ENCODE measurements at places on chromosomes 12 and 14.

DNA sequence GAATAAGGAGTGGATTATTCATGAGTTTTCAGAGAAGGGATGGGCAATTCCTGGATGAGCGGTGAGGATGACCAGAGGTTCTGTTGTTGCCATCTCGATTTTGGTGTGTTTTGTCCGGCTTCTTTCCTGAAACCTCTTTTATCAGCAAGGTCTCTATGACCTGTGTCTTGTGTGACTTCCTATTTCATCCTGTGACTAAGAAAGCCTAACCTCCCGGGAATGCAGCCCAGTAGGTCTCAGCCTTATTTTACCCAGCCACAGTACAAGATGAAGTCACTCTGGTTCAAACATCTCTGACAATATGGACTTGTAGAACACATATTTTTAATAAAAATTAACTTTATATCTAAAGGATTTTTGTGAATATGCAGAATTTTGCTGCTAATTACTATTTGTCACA is 716.4 kb downstream of the FSCB start:
- no peak for DNase-seq

DNA sequence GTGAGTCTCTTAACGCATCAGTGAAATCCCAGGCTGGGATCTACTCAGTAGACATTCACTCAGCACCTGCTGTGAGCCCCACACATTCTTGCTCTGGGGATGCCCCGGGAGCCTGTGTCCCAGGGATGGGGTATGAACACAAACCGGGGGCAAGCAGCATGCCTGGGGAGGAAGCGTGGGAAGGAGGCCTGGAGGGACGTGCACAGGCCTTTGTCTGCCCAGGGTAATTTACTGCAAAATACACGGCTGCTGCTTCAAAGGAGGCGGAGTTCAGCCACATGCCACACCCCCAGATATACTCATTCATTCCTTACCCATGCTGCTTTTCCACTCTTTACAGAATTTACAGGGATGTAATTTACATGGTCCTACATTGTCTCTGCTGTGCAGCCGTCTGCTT is 187.8 kb downstream of the ADGRD1 start:
- no peak for DNase-seq

DNA sequence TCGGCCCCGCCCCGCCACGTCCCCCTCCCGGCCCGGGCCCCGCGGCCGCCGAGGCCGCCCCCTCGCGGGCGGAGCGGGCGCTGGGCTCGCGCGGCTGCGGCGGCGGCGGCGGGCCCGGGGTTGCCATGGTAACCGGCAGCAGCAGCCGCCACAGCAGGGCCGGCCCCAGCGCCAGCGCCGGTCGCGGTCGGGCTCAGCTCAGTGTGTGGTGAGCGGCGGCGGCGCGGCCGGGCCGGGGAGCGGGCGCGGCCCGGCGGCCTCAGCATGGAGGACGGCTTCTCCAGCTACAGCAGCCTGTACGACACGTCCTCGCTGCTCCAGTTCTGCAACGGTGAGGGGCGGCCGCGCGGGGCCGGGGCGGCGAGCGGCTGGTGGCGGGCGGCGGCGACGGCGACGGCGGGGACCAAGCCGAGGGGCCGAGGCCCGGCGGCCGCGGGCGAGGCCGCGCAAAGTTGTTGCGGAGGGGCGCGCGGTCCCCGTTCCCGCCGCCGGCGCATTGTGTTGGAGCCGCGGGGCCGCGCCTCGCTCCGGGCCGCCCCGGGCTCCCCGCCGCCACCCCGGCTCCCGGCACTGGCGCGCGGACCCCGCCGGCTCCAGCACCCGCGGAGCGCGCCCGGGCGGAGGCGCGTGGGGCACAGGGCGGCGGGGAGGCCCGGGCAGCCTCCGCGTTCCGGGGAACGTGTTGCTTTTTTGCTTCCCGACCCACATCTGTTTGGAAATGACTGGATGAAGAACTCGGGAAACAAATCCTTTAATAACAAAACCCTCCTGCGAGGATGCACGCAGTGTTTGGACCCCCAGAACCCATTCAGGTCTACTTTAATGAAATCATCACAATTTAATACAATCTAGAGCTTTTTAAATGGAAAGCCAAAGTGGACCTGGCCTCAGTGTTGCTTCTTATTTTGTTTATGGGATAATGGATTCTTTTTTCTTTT is at the start of gene EML1:
EML1 (plus strand) TSS at position 201 of the 938 bp plus-strand sequence; CDS start at position 265, 64 bp downstream.
- peak; percentile 53 for DNase-seq

DNA sequence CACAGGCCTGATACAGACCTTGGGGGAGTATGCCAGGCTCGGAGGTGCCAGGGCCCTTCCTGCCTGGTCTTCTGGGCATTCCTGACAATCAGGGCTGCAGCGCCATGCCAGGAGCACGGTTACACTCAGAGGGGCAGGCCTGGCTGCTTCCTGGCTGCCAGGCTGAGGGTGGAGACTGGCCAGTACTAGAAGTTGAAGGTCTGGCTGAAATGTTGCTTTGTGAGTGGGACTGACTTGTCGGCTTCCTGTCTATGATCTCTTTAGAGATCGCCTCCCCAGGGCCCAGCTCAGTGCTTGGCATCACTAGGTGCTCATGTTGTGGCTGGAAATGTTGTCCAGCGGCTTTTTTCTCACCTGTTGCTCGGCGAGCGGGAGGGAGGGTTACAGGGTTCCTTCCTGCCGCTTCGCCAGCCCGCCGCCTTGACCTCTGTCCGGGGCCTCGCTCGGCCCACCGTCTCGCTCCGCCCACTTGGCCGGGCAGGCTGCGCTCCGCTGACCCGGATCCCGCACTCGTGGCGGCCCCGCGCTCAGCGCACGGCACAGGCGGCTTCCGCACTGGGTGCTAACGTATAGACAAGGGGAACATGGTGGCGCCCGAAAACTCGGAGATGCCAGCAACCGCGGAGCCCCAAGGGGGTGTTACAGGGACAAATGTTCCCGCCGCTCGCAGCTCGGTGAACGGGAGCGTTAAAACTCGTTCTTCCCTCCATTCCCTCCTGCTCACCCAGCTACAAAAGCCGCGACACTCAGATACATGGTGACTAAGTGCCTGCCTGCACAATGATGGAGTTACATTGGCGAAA is 32.6 kb downstream of the PAPLN start:
- peak; percentile 9 for DNase-seq

DNA sequence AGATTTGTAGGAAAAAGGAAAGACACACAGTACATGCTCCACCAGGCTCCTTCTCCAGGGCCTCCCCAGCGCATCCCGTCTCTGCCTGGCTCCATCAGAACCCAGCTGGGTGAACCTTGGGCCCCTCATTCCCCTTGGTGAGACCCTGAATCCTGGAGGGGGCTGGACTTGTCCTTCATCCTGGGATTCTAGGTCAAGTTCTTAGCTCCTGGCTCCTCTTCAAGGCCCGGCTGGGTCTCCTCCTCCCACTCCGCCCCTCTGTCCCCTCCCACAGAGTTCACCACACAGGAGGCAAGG is 49.2 kb downstream of the PSMA6 start:
- DNase-seq, result no peak

- no peak for DNase-seq
These were observed 974.7 kb downstream of the GALC start for GRCh38 chr14:87018294-87018693.

DNA sequence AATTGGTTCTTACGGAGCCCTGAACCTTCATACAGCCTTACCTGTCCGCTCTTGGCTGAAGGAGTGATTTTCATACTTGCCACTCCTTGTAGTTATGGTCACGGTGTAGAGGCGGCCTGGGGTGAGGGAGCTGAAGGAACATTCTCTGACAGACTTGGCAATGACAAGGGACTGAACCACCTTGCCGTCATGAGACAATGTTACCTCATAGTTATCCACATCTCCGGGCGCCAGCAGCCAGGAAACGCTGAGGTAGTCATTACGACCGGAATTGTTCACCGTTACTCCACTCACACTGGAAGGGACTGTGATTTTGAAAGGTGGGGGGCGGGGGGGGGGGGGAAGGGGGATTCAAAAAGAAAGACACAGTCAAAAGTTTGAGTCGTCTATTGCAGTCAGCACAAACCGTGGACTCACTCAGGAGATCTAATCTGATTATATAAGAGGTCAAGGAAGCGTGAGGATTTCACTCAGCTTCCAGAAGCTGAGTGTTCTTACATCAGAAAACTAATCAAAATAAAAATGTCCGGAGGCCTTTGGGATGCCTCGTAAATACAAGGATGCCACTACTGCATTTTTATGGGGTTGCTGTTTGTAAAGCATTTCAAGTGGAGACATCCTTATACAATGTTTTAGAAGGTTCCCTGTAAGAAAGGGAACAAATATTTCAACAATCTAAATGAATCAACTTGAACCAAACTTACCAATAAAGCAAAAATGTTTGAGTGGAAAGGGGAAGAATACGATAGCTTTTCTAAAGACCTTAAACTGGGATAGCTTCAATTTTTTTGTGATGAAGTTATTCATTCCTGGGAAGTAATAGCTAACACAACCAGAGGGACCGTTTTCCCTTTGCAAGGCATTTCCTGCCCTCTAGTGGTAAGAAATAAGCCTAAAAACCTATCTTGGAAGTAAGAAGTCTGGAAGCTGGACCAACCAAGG is 60.6 kb downstream of the PTPRB start:
- no peak for DNase-seq

DNA sequence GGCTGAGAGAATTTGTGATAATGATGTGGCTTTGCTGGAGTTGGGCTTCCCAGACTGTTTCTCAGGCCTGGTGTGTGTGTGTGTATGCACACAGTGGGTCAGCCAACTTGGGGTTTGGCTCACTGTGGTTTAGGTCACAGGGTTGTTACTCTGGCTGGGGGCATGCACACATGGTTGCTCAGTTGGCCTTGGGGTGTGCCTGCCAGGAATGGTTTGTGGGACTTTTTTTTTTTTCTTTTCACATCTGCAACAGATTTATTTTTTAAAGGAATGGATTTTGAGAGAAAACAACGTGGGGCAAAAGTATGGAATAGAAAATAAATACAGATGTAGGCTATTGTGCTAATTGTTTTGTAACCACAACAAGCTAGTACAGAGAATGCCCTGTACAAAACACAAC is 25.0 kb upstream of the GTF2A1 start:
- no peak for DNase-seq

- no peak for DNase-seq
These were observed 69.1 kb downstream of the ASCL4 start for GRCh38 chr12:107843351-107844311.

- DNase-seq, result no peak
These were observed 117.0 kb upstream of the DYRK2 start for GRCh38 chr12:67531501-67531900.

GRCh38 chr12:125271892-125272291 is 206.7 kb downstream of the AACS start:
- no peak for DNase-seq

DNA sequence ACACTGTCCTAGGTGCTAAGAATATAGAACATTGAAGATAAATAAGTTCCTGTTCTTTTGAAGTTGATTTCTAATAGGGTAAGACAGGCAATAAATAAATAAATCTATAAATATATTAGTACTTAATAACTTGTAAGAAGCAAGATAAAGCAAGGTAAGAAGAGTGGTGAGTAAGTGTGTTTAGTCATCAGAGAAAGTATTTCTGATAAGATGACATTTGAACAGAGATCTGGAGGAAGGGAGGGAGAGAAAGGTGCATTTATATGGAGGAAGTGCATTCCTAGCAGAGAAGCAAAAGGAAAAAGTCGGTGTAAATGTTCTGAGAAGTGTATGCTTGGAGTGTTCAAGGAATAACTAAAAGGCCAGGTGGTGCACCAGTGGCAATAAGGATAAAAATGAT is 184.4 kb upstream of the GRIP1 start:
- no peak for DNase-seq

DNA sequence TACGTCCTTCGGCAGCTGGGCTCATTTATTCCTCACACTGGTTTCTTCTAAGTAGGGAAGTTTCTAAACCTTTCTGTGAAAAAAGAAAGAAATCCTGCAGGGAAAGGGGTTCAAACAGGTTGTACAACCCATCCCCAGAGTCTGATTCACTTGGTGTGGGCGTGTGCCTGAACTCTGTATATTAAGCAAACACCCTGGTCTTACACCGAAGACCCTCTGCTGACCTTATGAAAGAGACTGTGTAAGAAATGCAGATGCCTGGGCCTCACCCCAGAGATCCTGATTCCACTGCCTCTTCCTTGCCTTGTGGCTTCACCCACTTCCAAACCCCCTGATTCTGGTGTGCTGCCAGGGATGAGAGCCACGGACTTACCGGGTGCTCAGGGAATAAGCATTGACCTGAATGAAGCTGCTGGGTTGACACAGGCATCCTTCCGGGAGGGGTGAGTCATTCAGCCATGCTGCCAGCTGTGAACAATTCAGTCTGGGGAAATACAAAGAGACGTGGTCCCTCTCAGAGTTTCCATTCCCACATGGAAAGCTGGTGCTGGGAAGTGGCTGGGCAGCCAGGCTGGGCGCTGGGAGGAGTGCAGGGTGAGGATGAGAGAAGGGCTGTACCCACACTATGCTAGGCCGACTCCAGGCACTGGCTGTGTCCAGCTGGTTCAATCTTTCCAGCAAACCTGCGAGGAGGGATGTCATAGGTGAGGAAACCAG is 26.5 kb upstream of the ACTN1 start:
- DNase-seq, result no peak

DNA sequence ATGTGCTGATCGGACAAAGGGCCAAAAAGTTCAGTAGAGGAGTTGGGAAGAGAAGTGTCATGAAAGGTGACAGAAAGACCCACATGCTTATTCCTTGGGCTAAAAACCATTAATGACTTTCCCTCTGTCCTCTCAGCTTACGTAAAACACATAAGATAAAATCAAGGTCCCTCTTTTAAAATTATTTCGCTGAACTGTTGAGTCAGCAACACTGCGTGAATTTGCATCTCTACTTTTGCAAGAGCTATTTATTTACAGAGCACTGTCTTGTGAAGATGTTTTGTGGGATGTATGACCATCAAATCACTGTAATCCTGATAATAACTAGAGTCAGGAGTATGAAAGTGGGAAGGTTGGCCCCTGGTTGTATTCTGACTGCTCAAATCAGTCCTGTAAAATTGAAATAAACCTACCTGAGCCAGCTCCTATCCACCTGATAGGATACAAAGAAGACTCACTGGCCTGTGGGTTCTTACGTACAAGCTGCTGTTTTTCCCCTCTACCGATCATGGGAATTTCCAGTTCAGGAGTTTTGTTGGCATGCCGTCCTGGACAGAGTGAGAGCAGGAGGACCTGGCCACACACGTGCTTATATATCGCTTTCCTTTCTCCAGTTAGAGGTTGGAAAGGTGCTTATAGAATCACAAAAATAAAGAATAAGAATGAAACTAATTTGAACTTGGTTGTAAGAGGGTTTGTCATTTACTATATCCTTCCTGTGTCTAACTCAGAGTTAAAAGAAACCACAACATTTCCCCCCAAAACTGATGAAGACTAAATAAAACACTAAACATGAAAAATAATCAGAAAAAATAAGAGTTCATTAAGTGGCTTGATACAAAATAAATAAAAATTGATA is 42.9 kb downstream of the IFNG-AS1 start:
- DNase-seq, result no peak

- DNase-seq, result no peak
These were observed 38.0 kb upstream of the NID2 start for GRCh38 chr14:52106840-52107239.
